AG08396 (cell line): ENCODE measurements at places on chromosomes 1 and 21.
A peak's percentile ranks its signal among the peaks of the same experiment; 100 is the strongest.

- DNase-seq = peak; percentile 52
These were observed 1.4 kb upstream of the VAMP4 start for GRCh38 chr1:171743081-171743870.

GRCh38 chr1:40930174-40930964 lies 49.1 kb upstream of the CTPS1 start:
- no peak for DNase-seq

DNA sequence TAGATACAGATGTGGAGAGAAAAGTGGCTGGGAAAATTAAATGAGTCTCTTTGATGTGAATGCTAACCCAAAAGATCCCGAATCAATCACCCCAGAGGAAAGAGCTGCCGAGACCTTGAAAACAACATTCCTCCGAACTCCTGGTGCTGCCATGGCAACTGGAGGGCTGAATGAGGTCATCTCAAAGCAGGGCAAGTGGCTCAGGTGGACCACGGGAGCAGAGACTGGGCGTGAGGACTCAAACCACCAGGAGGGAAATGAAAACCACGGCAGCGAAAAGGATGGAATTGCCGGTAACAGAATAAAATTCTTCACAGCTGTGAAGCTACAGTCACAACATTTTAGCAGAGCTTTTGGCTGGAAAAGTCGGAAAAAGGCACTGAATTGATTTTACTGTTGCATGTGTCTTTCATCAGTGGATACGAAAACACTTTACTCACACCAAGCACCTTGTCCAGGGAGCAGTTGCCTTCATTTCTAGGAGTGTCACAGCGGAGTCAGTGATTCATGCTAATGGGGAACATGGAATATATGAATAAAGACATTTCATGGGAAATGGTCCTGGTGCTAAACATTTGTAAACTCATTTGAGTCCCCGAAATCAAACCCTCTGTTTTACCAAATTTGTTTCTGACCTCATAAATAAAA lies 23.2 kb upstream of the BECN2 start:
- DNase-seq = peak; percentile 35

GRCh38 chr1:154982897-154983648 lies at the start of gene FLAD1:
FLAD1 (plus strand) TSS chr1:154983344; CDS start chr1:154983695, 351 bp downstream.
- peak; percentile 96 for DNase-seq

- DNase-seq = no peak
These were observed 64.9 kb downstream of the EVA1C start for GRCh38 chr21:32477424-32477745.

GRCh38 chr1:81032973-81033425 lies 767.7 kb upstream of the ADGRL2 start:
- no peak for DNase-seq

DNA sequence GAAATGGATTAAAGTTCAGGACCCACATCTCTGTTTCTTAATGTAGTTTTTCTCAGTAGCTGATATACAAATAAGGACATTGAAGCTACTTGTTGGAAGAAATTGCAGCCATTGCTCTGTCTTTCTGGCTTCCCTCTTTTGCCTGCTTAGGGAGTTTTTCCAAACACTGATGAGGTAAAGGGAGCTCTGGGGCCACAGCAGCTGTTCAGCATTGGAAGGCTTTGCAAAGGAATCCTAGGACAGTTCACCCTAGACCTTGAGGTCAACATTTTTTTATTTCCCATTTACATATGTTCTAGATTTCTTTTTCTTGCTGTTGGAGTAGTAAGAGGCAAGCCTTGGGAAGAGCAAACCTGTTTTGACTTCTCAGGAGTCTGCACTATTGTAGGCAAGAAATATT lies 126.9 kb upstream of the PLPPR5 start:
- no peak for DNase-seq

GRCh38 chr1:33428661-33429060 lies 2.2 kb downstream of the PHC2 start:
- DNase-seq = no peak

- no peak for DNase-seq
These were observed 349.5 kb upstream of the VAMP3 start for GRCh38 chr1:7421471-7422075.

DNA sequence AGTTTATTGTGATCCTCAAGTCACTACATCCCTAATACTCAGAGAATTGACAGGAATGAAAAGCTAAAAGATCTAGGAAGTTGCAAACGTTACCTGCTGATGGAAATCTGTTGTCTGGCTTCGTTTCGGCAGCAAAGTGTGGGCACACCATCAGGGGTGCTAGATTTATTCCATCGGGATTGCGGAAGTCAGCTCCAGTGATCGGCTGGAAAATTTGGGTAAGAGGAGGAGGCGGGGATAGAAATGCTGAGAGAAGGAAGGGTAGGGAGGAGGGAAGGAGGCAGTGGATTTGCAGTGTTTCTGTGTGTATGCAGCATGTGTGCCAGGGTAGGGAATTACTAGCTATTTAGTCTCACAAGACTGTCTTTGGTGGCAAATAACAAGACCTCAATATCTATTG lies at the start of gene CTSK:
CTSK (minus strand) TSS at position 140 of the 400 bp plus-strand sequence. CDS start 1,455 bp downstream, outside the sequence.
- DNase-seq = peak; percentile 43

DNA sequence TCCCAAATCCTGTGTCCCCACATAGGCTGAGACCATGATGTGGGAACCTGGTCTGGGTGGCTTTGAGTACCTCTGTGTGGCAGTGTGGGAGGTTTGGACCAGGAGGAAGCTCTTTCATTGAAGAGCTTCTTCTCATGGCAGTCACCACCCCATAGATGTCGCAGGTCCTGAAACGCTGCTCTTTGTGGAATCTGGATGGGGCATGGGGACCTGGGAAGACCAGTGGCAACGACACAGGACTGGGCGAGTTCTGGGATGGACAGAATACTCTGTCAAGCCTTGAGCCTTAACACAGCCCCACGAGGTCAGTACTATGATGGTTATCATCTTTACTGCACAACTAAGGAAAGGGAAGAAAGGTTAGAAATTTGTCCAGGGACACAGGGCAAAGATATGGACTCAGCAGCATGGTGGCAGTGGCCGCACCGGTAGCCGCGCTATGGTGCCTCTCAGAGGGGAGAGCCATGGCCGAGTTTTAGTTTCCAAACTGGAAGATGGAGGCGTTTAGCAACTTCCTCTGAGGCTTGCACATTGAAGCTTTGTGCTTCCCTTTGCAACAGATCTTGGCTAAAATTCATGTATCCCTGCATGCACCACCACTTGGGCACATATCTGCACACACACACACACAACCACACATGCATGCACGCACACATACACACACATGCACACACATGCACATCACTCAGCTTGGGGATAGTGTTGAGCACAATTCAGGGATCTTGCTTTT lies 117.7 kb upstream of the C1orf174 start:
- DNase-seq = no peak

DNA sequence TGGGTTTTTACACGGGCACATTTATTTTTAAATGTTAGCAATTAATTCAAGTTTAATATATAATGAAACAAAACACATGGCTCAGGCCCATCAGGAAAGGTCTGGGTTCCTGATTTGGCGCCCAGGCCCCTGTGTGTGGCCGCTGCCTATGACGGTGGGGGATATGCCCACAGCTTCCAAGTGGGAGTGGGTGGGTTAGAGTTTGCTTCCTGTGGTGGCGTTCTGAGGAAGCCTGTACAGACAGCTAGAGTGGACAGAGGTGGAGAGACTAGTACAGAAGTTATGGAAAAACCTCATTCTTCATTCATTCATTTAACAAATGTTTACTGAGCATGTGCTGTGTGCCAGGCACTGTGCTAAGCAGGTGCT lies 22.4 kb upstream of the EPS8L3 start:
- DNase-seq = no peak

GRCh38 chr1:32031578-32032274 lies 18.1 kb downstream of the KHDRBS1 start:
- DNase-seq = peak; percentile 35

DNA sequence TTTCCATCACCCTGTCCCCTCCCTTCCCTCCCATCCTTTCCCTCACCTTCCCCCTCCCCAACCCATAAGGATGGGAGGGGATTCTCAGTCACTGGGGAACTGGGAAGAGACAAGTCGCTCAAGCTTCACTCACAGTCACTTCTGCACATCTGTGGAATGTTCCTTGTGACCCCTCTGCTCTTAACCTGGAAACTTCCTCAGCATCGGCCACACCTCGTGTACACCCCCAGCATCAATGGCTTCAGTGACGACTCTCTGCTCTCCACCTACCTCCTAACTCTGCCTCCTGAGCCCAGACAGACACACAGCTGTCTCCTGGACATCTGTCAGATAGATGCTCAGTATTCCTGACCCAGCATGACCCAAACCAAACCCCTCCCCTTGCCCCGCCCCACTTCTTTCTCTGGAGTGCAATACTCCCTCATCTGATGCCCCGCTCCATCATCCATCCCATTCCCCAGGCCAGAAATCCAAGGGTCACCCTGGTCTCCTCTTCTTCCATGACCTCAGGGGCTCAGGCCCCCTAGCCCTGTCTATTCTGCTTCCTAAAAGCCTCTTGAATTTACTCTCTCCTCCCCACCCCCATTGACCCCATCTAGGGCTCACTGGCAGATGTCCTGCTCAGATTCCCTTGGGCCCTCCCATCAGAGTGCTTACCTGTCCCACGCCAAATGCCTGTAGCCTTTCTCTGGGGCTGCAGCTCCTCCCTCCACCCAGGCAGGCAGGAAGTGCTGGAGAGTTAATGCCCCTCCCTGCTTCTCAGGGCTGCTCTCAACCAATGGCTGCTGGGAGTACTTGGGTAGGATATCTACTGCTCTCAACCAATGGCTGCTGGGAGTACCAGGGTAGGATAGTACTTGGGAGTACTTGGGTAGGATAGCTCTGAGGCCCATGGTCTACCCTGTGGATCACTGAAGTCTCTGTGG lies 83.1 kb upstream of the CSF3R start:
- DNase-seq = no peak

- no peak for DNase-seq
These were observed 29.3 kb downstream of the SELL start for GRCh38 chr1:169682071-169682470.

DNA sequence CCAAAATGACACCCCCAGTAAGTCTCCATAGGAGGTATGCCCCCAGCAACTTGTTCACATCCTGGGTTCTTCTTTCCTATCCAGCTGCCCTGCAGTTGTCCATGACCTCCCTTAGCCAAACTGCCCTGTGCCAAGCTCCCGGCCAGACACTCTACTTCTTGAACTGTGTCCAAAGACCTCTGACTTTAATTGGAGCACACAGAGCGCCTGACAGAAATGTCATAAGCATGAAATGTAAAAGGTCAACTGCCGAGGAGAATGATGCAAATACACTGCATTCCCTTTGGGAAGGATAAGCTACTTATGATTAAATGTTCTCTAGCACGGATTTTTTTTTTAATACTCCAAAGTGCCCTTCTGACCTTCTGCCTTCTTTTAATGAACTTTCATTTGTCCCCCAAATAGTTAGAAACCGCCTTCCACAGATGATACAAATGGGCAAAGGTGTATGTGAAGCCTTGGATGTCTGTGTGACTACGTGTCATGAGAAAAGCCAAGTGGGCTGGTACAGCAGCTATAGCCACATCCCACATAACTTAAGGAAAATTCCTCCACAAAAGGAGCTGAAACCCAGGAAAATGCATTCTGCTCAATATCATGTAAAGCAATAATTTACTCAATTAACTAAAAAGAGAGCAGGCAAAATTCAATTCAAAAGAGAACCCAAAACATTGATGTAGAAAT lies 26.8 kb downstream of the PALMD start:
- DNase-seq = no peak

DNA sequence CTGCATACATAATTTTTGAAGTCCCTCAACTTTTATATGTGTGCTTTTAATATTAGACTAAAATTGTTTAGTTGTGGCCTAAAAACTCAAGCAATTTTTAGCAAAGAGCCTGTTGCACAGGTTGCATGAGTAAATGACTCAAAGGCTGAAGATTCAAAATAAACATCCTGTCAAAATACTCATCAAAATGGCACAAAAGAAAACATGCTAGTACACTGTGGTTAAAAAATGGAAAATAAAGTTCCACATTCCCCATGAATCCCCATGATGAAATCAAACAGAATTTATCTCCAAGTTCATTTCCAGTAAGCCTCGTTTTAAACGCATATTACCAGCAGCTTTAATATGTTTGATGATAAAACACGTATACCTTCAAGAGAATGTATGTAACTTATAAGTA lies 230.1 kb upstream of the MAP1LC3C start:
- no peak for DNase-seq

- no peak for DNase-seq
These were observed 23.6 kb downstream of the KIAA0319L start for GRCh38 chr1:35533586-35533985.

- no peak for DNase-seq
These were observed 40.6 kb downstream of the LHX4 start for GRCh38 chr1:180270530-180271271.

- peak; percentile 96 for DNase-seq
These were observed at the start of gene SLC45A1 for GRCh38 chr1:8317647-8318381. SLC45A1 (plus strand) TSS chr1:8318114; CDS start chr1:8324330, 6,216 bp downstream.

DNA sequence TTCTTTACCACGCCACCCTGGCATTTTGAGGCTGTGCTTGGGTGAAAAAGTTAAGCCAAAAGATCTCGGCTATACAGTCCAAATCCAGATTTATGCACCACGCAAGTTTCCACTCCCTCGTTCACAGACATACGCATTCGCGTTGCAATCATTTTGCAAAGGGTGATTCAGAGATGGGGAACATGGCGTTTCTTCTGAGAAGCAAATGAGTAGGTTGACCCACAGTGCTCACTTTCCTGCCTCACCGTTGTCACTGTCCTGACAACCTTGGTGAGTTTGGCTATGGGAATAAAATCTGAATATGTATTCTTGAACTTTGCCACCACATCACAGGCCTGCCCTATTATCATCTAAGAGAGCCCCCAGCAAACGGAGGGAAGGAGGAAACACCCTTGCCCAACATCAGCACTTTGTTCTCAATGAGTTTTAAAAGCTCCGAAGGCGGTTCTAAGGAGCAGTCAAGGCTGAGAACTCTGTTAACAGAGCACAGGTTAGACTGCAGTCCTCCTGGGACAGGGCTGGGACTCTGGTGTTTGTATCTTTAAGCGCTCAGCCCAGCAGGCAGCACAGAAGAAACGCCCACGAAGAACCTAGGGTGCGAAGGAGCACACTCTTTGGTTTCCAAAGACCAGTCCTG lies 86.4 kb downstream of the RUNX1 start:
- DNase-seq = no peak

DNA sequence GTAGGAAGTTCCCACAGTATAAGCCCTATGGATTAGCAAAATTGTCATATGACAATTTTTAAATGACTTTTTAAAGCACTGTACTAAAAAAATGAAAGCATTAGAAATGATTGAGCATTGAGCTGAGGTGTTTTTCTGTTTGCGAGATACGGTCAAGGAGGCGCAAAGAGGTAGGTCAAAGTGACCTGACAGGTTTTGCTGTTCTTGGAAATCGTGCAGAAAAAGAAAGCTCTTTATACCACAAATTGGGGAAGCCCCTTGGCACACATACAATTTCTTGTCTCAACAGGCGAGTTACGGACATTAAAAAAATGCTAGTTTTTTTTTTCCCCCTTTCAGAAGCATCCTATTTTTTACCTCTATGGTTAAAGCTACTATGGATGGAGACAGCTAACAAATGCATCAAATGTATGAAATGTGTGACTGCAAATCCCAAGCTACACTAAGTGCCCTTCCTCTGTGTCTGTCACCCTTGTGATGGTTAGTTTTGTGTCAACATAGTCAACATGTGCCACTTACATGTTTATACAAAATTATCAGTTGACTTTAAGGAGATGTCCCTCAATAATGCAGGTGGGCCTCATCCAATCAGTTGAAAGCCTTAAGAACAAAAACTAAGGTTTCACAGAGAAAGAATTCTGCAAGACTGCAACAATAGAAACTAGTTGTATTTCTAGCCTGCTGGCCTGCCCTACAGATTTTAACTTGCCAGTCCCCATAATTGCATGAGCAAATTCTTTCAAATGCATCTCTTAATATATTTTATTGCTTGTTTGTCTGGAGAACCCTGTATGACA lies 29.3 kb downstream of the CRYZ start:
- DNase-seq = no peak
